AML-193 (cell line): ENCODE measurements at places on chromosomes 3 and 15.

DNA sequence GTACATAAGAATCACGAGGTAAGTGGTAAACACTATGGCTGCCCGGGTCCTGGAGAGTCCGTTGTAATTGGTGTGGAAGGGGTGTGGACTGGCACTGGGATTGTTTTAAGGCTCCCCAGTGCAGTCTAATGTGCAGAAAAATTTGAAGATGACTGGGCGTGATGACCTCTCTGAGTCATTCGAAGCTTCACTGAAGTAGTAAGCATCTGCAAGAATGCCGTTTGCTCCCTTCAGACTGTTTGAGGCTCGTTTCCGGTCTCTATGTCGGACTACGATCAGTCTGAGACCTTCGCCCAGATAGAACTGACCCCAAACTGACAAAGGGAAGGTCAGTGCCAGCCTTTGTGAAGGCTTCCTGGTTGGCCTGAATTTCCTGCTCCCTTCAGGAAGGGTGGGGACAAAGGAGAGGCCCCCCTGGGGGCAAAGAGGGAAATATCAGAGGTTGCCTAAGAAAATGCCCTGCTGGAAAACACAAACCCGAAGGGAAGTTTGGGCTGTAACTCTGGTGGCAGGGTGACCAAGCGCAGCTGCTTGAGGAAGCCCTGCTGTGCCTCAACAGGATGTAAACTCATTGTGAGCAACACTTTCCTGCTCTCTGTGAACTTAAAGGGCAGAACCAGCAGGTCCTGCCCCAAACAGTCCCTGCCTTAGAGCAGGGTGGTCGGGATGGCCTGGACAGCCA, 34.6 kb downstream of the BTD start:
- DNase-seq = no peak

DNA sequence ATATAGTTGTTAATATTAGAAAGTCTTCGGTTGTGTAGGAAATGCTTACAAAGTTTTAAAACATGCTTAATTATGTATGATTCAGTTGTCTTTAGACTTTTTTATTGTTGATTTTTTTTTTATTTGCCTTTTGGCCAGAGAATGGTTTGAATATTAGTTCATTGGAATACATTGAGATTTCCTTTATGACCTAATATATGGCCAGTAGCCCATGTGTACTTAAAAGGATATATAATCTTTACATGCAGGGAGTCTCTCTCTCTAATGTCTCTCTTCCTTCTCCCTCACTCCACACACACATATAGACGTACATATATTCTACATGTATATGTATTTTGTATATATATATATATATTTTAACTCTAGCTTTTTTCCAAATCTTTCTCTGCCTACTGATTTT, 67.3 kb upstream of the SKIL start:
- DNase-seq = no peak

- no peak for DNase-seq
Measured at GRCh38 chr3:133999891-134000685, 29.6 kb downstream of the SLCO2A1 start.

GRCh38 chr3:55795746-55796145, 308.6 kb upstream of the WNT5A start:
- no peak for DNase-seq

DNA sequence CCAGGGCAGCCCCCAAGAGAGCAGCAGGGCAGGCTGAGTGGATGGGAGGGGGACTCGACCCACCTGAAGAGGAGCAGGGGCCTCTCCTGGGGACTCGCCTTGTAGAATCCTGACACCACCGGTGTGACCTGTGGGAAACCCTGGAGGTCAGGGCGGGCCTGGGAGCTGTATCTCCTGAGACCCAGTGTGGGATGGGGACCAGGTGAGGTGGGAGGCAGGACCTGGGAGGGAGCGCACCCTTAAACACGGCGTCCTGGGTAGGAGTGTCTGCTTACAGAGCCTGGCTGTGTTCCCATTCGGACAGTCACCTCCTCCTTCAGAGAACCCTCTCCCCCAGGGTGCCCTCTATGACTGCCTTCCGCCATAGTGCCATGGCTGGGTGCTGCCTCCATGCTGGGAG, 27.1 kb downstream of the C15orf39 start:
- no peak for DNase-seq

DNA sequence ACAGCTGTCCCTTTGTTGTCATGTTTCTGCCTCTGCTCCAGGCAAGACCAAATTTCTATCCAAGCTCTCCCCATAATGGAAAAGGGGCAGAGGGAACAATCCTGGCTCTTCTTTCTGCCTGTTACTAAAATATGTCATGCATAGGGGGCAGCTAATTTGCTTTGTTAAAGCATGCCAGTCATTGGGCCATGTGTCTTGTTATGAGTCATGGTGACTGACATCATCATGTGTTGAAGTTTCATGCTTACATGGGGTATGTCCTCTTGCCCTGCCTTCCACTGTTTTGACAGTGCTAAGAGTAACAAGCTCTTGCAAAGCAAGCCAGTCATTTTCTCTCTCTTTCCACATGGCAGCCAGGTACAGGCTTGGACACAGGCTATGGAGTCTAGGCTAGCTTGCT, 268.9 kb downstream of the GABRB3 start:
- no peak for DNase-seq

DNA sequence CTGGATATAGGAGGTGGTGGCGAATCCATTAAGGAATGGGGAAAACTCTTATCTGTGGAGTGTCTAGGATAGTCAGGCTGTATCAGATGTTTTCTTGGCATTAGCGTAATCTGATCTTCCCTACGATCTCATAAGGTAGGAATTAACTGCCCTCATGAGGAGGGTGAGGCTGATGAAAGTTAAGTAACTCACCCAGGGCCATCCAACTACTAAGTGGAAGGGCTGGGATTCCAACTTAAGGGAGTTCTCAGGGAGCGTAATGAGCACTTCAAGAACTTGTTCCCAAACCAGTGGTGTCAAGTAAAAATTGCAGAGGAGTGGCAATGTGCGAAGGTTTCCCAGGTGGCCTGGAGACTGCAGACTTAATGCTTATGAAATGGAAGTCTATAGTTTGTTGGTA, 55.9 kb upstream of the OSBPL11 start:
- no peak for DNase-seq

DNA sequence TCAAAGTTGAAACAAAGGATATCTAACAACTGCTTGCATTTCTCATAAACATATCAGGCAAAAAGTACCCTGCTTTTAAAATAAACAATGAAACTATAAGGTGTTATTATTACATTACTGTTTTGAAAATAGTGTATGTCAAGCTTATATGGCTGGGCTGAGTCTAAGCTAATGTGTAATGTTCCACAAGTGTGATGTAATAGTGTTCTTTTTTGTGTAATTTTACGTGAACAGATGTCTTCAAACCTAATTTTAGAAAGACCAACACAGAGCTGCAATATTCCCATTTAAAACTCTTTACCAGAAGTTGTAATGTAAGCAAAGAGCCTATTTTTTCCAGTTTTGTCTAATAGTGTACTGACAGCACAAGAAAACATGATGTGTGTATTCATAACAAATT, 34.0 kb downstream of the MINDY2 start:
- DNase-seq = no peak
